Type B pancreatic cell (in vitro differentiated cells): ENCODE measurements at places on chromosomes 3 and 15. TPM values are rescaled to one million over a fixed set of nuclear protein-coding genes. Genes with fewer than 3 reads are reported as not detected.

GRCh38 chr15:69573815-69574475 is 121.3 kb downstream of the RPLP1 start:
- no peak for DNase-seq

- no peak for DNase-seq
Observed at GRCh38 chr15:36884936-36885635, 215.3 kb downstream of the MEIS2 start.

Gene ADIPOQ
- not detected in 2 replicates for total RNA-seq

DNA sequence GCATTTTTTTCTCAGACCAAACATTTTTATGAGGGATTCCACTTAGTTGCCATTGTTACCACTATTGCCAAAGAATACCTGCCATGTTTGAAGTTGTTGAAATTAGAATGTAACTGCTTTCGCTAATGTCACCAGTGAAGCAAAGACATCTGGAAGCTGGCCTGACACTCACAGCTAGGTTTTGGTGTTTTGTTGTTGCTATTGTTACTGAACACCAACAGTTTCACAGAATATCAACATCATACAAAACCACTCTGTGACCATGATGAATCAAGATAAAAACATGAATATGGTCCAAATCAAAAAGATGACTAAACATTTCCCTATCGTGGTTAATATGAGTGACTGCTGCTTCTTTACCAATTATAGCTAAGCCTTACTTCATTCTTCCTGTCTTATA is 6.9 kb upstream of the CFAP20DC start:
- DNase-seq, result no peak
